Tongue (tissue), 3 donors: ENCODE measurements at places on chromosomes 5 and 9.

DNA sequence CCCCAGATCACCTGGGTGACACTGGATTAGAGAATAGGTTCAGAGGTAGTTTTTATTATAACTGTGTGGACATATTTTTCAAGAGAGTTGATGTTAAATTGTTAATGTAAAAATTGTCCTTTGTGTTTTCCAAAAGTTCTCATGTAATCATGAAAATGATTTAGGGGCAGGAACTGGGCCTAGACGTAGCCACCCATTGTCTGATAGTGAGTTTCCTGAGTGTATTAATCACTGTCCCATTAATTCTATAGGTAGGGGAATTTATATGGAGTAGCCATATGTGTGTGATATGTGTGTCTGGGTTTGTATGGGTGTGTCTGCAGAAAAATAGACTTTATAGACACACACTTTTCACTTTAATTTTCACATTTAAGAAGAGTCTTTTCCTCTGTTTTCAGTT, 144.6 kb upstream of the RAI14 start:
- no peak for DNase-seq

GRCh38 chr5:132750471-132751230, 3.4 kb downstream of the CCNI2 start:
- DNase-seq = no peak

- peak; percentile 64 for DNase-seq
These were observed 118.7 kb downstream of the MED27 start for GRCh38 chr9:131960851-131961495.

- no peak for DNase-seq
These were observed 174.5 kb downstream of the AOPEP start for GRCh38 chr9:94901019-94901363.
